NCI-H1694 treated with DMSO at 0.1 percent for 48 hours (cell line): ENCODE measurements at places on chromosomes 3 and 15.

- peak; percentile 69 for DNase-seq
These were observed 16.0 kb upstream of the LRRN1 start for GRCh38 chr3:3783210-3783609.

DNA sequence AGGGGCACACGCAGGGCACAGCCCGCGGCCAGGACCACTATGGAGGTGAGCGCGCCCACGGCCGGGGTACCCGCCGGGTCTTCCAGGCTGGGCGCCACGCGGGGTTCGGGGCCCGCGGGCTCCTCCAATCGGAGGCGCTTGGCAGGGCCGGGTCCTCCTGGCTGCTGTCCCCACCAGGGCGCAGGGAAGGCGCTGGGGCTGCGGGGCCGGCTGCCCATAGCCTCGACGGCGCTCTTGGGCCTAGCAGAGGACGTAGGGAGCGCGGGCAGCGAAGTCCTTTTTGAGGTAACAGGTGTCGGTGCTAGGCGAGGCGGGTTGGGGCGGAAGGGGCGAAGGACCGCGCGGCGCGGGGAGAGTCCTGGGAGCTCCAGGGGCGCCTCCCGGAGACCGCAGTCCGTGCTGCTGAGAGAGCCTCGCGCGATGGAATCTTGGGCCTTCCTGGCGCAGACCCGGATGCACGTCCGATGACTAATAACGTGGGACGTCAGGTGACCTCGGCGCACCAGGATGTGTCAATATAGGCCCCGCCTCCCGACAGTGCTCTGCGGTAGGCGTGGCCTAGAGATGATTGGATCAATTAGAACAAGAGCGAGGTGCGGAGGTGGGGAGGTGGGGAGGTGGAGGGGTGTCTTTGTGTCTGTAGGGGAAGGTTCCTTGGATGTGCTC lies at the start of gene PRR23A:
PRR23A (minus strand) TSS at position 218 of the 666 bp plus-strand sequence; CDS start at position 218, 0 bp downstream.
- no peak for DNase-seq

GRCh38 chr15:65059931-65060596 lies 7.7 kb downstream of the RASL12 start:
- DNase-seq, result no peak

DNA sequence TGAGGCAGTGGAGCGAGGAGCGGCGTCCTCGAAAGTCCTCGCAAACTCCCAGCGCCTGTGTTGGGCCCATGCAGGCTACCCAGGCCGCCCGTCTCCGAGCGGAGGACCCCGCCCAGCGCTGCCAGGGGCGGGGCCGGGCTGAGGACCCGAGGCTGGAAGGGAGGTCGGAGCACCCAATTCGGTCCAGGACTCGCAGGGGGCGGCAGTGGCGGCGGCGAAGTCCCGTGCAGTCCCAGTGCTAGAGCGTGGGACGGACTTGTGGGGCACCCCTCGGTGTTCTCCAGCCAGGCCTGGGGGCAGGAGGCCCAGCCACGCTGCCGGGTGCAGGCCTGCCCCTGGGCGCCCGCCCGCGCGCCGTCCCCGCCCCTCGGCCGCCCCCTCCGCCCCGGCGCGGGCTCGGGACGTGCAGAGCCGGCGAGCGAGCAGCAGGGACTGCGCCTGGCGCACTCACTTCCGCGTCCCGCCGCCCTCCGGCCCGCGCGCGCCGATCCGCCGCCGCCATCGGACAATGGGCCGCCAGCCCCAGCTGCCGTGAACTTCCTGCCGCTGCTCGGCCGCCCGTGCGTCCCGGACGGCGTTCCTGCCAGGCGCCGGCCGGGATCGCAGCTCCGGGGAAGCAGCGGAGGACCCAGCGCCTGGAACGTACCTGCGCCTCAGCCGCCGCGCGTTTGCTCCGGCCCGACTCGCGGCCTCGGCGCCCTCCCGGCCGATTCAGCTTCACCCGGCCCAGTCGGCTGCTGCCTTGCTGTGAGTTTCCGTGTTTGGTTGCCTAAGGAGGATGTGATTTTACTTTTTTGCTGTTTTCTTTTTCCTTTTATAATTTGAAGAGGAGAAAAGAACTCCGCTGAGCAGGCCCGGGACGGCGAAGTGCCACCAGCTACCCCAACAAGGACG lies 596 bp upstream of the LIMD1 start:
- peak; percentile 14 for DNase-seq

GRCh38 chr3:58824285-58824684 lies 157.7 kb upstream of the FAM3D start:
- DNase-seq, result peak; percentile 34

DNA sequence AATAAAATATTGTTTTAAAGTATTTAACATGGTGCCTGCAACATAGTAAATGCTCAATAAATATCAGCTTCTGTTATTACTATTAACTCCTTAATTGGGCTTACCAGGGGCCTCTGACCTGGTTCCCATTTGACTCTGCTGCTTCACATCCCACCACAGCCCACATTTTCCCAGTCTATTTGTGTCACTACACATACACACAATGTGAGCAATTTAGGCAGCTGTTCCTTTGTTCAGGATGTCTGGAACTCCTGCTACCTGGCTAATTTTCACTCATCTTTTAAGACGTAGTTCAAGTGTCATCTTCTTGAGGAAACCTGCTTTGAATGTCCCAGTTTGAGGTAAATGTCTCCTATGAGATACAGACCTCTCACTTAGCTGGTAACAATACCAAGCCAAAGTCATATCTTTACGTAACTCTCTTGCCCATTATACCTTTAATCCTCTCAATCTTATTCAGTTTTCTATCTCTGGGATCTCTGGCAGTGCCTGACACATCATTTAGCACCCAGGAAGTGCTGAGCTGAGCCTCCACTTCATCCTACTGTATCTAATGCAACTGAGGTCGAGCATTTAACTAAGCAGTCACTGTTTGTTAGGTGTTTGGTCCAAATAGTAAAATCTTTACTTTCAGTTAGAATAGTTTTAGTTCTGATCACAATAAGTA lies 4.4 kb downstream of the TGFBR2 start:
- DNase-seq, result no peak

DNA sequence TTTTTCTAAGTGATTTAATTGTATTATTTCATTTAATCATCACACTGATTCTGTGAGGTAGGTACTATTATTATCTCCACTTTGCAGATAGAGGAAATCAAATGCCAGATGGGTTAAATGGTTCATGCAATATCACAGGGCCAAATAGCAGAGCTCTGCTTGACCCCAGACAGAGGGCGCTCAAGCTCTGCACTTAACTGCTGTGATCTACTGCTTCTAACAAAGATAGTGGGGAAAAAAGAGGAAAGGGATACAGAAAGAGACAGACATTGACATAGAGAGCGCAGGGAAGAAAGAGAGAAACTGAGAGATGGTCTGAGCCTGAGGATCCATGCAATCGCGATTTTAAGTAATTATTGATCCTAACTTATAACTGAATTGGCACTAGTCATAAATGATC lies 279.1 kb upstream of the THRB start:
- DNase-seq, result peak; percentile 71

DNA sequence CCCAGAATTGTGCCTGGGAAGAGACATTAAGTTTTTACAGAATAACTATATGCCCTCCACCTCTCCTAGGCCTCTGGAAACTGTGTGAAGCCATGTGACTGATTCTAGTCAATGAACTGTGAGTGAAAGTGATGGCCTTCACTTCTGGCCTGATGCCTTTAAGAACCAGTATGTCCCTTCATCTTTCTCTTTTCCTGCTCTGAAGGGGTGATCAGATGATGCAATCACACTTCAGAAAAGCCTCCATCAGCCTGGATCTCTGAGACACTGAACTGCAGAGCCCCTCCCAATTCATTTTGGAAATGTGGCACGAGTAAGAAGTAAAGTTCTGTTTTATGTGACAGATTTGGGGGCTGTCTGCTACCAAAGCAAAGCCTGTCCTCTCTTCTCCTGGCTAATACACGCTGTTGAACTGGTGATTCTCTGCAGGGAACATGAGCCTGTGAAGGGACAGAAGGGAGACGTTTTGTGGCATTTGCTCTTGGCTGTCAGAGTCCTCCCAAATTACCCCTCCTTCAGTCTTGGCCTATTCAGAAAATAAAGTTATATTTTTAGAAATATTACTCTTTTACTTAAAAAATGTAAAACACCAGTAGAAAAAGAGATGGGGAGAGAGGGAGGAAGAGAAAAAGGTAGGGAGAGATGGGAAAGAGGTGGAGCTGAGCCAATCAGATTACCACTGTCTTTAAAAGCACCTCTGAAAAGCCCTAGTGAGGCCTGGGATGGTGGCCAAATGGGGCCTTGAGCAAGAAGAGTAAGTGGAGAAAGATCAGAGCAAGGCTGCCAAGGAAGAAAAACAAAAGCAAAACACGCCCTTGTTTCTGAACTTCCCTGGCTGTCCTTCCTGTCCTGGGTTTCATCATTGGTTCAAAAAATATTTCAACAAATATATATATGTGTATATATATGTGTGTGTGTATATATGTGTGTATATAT lies 40.9 kb upstream of the RYK start:
- DNase-seq, result no peak

DNA sequence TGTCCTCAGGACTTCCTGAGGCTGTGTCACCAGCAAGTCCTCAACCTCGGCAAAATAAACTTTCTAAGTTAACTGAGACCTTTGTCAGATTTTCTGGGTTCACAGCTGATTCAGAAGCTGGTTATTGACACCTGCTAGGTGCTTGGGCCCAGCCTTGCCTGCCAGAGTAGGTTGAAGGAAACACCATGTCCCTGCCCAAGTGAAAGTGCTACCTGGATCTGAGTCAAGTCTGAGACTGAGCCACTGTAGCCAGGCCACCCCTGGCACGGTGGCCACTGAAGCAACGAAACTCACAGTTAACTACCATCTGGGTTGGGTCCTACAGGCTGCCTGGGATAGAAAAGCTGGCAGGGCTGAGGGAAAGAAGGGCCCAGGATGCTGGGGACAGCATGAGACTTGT lies 8.2 kb downstream of the HYAL2 start:
- no peak for DNase-seq

GRCh38 chr15:58380280-58380945 lies 51.4 kb upstream of the LIPC start:
- DNase-seq, result no peak

GRCh38 chr3:86787091-86787490 lies 203.9 kb downstream of the VGLL3 start:
- no peak for DNase-seq

DNA sequence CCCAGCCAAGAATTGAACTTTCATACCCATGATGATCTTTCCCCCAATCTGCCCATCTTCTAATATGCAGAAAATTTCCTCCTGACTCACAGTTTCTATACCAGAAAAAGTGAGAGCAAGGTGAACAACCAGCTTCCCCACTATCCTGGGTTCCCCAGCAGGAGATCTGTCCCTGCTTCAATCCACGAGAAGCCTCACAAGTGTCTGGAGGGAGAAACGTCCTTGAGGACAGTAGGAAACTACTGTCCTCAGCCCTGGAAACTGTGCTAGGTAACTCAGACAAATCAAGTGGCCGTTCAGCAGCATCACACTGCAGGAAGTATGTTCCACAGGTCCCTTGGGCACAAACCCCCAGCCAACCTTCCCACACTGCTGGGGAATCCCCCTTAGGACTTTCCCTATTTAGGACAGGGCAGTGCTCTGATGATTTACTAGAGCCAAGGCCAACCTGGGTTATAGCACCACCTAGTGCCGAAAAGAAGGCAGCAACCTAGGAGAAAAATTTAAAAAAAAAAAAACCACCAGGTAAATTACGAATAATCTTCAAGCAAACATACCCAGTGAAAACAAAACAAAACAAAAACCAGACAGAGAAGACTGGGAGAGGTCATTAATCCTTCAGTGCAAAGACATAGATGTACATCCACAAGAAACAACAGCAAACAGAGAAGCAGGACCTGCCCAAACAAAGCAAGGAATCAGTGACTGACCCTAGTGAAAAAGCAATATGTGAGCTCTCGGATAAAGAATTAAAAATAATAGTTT lies 36.0 kb downstream of the MORC1 start:
- no peak for DNase-seq
